ENCODE measurements at places on chromosomes 12 and 14.
A peak's percentile ranks its signal among the peaks of the same experiment; 100 is the strongest.

- no peak for DNase-seq
These were observed 2.5 kb downstream of the CD163 start for GRCh38 chr12:7501031-7501588.

DNA sequence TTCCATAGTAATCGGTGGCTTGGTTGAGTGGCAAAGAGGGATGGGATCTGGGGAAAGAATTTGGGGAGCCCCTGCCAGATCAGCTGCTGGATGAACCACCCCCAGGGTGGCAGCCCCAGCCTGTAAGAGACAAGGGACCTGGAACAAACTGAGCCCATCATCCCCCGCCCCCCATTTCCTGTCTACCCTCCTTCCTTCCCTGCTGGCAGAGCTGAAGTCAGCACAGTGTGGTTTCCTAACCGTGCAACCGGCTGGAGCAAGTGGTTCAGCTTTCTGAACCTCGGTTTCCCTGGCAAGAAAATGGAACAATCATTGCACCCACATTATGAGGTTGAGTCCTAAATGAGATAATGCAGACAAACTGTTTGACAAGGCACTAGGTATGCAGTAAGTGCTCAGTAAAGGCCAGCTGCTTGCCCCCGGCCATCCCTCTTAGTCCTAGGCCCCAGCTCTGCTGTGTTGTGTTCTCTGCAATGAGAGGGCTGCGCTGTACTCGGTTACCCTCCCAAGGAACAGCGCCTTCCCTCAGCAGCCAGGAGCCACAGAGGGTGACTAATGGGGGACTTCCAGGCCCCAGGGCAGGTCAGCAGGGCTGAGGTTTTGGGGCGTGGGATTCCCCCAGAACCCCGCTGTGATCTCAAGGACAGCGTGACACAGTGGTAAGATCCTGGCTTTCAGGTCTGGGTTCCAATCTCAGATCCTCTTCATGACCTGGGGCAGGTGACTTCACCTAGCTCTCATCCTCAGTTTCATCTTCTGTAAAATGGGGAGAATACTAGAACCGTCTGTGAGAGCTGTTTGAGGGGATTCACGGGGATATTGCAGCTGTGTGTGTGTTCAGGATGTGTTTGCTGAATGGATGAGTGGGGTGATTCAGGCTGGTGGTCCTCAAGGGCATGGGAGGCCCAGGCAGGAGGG is 16.5 kb downstream of the SELPLG start:
- DNase-seq, result peak; percentile 57

DNA sequence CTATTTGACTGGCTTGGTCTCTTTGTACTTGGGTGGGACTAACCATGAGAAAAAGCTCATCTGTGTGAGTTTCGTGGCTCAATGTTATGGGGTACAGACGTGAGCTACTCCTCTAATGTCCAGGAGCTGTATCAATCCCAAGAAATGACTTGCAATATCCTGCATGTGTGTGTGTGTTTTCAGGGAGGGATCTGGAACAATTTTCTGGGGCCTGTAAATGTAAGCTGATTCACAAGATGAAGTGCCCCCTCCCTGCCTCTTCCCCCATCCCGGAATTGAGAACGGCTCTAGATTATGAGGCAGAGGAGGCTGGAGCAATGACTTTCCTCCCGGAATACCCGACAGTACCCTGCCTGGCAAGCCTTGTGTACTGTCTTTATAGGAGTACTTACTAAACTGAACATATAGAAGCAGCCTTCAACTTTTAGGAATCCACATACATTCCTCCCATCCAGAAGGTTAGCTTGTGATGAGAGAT is 53.9 kb downstream of the TMX1 start:
- no peak for DNase-seq

- DNase-seq, result no peak
These were observed 178.1 kb upstream of the DDHD1 start for GRCh38 chr14:53331247-53331646.

DNA sequence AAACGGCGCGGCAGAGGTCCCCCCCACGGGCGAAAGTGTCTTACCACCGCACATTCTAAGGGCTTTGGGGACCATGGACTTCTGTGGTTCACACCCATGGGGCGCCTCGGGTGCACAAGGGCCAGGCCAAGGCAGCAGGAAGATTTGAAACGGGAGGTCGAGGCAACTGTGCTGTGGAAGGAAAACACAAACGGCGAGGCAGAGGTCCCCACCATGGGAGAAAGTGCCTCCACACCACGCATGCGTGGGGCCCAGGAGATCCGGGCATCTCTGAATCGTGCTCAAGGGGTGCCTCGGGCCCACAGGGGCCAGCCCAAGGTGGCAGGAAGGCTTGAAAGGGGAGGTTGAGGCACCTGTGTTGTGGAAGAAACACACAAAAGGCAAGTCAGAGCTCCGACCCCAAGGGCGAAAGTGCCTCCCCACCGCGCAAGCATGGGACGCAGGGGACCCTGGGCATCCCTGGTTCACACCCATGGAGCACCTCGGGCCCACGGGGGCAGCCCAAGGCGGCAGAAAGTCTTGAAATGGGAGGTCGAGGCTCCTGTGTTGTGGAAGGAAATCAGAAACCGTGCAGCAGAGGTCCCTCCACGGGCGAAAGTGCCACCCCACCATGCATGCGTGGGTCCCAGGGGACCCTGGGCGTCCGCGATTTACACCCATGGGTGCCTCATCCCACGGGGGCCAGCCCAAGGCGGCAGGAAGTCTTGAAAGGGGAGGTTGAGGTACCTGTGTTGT is 371.0 kb downstream of the ALG10 start:
- no peak for DNase-seq
